ENCODE measurements at places on chromosomes 5 and 9.

GRCh38 chr5:173550641-173551040 is 65.8 kb downstream of the BOD1 start:
- DNase-seq, result no peak

DNA sequence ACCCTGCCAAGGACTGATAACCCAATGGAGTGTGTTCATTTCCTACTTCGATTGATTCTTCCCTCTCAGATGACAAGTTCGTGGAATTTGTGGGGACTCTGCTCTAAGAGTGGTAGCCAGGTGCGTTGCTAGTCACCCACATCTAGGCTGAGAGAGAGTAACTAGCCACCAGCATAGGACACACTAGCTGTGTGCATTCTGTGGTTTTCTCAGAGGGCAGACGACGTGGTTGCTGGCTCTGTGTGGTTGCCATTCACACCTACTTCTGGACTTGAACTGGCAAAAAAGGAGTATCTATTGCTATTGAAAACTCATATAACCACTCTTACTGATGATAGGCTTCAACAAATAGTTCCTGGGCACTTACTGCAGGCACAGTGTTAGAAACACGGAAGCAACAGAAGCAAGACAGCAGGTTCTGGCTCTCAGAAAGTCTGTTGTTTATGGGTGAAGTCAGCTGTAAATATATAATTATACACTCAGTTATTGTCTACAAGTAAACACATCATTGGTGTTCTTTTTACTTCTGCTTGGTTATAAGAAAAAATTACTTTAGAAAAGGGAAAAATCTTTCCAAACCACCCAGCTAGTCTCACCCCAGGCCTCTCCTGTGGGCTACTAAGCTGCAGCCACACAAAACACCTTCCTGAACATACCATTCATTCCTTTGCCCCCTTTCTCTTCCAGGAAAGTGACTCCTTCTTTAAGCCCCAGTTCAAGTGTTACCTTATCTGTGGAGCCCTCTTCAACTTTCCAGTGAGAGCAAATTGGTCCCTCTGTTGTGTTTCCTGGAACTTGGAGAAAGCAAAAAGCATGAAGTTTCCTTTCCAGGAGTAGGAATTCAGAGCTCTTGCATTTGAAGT is 151.1 kb upstream of the HAPLN1 start:
- DNase-seq, result no peak

DNA sequence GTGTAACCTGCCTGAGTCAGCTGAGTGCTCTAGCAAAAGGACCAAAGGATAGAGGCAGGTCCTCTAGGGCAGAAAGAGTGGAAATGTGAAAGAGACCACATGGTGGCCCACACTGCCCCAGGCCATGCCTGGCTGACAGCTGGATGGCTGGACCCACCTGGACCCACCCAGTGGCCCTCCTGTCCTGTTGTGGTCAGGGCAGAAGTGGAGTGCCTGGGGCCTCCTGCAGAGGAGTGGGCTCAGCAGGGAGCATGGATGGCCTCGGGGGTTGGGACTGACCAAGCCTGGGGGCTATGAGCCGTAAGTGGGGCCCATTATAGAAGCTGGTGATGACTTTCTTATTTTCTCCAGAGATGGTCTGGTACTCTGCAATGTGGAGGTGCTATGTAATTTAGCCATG is 55.7 kb upstream of the FAM120AOS start:
- no peak for DNase-seq

- no peak for DNase-seq
These were observed 667.2 kb downstream of the TLE1 start for GRCh38 chr9:81022177-81022576.

- DNase-seq, result no peak
These were observed 60.1 kb downstream of the GALNT12 start for GRCh38 chr9:98867429-98868168.

DNA sequence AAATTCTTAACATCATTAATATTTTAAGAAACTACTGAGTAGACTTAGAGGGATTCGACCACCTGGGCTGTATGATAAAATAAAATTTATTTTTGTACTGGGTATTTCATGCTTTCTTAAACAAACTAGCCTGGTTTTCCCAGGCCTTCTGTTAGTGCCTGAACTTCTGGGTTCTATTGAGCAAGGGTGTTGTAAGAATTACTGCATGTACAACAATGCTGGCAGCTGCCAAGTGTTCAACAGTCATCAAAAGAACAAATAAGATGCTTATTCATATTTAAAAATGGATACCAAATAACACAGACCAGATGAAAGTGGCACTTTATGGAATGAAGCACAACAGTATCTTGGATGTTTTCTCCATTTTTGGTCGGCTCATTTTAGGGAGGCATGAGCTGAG is 123.2 kb upstream of the FBXL7 start:
- DNase-seq, result no peak

DNA sequence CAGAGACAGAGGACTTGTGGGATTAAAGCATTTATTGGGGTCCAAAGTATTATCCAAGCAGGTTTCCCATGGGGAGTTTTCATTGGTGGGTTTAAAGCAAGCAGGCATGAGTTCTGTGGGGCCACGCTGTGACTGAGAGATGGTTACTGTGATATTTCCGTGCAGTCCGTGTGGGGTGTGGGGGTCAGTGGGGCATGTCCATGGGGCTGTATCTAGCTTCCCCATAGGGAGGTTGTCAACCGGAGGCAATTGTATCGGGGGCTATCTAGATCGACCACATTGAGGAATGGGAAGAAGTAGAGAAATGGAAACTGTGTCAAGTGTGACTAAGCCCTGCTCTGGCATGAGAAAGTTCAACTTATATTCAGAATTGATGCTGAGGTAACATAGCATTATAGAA is 7.1 kb upstream of the RPS23 start:
- DNase-seq, result no peak

GRCh38 chr9:117403848-117404247 is 11.0 kb downstream of the ASTN2 start:
- DNase-seq, result no peak

DNA sequence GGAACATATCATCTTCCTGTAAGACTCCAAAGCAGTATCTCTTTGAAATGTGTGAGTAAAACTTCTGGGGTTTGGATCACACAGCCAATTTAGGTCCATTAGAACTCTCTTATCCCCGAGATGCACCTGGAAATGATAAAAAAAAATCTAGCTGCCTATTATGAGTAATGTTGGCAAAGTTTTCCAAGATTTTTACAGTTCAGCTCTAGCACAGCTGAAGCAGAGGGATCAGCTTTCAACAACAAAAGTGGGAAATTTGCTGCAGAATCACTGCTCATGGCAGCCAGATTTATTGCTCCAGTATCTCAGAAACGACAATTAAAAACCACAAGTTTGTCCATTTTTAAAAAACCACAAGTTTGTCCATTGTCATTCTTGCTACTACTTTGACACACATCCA is 292.2 kb downstream of the IRX2 start:
- DNase-seq, result no peak

GRCh38 chr5:122201365-122201764 is 72.0 kb downstream of the ZNF474 start:
- DNase-seq, result no peak

- DNase-seq, result no peak
These were observed 193.0 kb downstream of the SPOCK1 start for GRCh38 chr5:137305971-137306602.

- no peak for DNase-seq
These were observed 73.2 kb downstream of the APTX start for GRCh38 chr9:32928145-32928763.

DNA sequence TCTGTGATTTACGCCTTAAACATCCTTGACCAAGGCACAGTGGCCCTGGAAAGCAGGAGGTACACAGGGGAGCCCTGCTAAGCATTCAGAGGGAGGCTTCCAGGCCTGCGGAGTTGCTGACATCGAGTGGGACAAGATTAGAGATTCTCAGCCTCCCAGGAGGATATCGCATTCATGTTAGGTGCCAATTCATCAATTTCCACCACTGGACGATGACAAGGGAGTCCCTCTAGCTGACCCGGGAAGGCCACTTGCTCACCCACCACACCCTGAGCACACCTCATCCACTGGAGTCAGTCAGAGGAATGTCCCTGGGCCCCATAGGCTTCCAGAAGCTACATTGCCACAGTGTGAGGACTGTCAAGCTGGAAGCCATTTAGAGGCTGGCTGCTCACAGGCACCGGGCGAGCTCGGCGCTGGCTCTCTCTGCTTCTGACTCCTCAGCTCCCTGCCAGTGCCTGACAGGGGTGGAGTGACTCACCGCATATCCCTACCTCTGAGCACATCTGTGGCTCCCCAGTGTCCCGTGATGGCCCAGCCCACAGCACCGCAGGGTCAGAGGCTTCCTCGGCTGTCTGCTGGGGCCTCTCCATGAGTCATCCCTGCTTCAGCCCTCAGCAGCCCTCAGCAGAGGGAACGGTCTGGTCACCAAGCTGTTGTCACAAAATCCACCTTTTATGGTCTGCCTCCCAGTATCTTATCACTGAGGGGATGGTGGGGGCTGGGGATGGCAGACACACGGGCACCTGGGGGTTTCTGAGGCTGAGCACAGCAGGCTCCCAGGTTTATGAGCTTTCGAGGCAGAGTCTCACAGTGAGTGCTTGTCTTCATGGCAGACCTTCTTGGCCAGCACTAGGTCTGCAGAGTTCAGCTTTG is 117.5 kb downstream of the ZNF608 start:
- no peak for DNase-seq
